ENCODE measurements at places on chromosomes 2 and 18.

DNA sequence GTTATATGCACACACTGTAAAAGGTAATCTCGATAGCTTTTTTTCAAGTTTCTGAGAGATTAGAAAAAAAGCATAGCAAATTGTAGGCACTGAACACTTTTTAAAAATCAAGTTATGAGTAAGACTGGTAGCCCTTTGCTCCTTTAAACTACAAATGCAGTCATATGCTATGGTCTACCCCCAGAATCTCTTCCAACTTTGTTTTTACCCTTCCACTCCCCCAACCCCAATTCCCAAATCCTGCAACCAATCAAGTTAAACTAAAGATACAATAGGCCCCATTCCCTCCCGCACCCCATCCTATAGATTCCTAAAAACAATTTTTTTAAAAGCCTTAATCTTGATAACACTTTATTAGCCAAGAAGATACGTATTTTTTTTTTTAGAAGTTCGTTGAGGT lies 752 bp upstream of the BAZ2B start:
- DNase-seq: no peak

- no peak for DNase-seq
These were observed 5.6 kb upstream of the GPR17 start for GRCh38 chr2:127640082-127641072.

- DNase-seq: no peak
These were observed 123.0 kb downstream of the RTN4 start for GRCh38 chr2:54927085-54927750.

GRCh38 chr2:179277429-179278196 lies 13.0 kb upstream of the SESTD1 start:
- DNase-seq: no peak

DNA sequence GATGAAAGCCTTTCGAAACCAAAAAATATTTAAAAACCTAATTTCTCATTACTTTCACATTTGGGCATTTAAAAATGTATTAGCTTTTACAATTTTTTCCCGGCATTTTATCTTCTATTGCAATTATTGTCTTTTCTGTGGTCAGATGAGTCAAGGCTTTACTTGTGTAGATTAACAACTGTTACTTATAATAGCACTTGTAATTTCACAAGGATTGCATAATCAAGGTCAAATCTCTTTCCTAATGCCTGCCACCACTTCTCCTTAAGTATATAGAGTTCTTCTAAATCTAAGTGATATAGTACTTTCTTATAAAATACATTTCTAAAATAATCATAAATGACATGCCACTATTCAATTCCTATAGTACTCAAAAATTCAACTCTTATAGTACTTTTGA lies 67.2 kb downstream of the SLC8A1 start:
- no peak for DNase-seq

- no peak for DNase-seq
These were observed 13.3 kb downstream of the CTIF start for GRCh38 chr18:48552130-48552529.

DNA sequence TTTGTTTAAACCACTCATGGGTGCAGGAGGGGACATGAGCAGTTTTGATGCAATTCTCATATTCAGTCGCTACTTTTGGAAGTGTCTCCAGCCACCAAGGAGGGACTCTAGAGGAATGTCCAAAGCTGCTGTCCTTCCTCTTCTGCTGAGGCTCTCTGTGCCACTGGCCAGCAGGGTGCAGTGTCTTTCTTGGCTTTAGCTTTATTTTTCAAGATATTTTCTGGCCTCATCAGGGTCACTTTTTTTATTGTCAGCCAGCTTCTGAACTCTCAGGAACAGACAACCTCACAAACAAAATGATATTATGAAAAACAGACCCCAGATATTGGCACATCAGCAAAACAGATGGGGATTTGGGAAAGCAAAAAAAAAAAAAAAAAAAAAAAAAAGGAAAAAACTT lies 289.3 kb upstream of the ZSWIM2 start:
- no peak for DNase-seq

DNA sequence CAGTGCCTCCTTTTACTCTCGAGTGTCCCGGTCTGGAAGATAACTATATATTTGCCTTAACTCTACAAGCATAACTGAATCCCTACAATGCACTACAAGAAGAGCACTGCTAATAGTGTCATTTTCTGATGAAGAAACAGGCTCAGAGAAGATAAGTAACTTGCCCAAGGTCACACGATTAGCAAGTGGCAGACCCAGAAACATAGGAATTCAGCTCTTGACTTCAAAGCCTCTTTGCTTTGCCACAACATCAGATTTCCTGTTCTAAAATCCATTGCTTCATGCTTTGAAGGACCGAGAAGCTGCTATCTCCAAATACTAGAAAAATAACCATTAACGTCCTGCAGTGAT lies 65.6 kb downstream of the HS1BP3 start:
- no peak for DNase-seq

- DNase-seq: no peak
These were observed 26.9 kb downstream of the GPR55 start for GRCh38 chr2:230898016-230898712.

GRCh38 chr2:44793322-44793870 lies 148.1 kb upstream of the SIX3 start:
- DNase-seq: no peak

DNA sequence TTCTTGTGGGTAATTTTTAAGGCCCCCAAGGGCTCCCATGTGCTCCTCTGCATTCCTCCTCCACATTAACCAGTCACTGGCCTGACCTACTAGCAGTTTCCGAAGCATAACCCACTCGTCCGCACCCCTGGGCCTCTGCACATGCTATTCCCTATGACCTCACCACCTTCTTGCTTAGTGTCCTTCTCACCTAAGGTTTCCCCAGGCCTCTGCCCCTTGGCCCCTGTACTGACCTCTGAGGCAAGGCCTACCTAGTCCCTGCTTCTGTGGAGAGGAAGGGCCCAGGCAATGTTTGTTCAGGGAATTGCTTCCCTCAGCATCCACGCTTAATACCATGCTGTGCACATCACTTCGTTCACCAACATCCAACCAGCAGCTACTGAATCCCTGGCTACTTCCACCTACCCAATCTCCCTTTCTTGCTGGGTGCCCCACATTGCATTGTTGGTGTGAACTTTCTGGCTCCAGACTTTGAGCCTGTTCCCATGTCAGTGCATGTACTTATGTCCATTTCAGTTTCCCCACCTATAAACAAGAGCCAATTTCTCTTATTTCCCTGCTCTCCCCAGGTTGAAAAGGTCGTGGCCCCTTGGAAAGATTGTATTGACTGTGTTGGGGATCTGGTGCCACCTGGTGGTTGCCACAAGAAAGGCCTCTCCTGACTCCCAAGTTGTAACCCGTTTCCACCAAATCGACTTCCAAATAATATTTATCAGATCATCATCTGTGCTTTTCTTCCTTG lies 19.2 kb upstream of the TMEM177 start:
- DNase-seq: peak; percentile 24

DNA sequence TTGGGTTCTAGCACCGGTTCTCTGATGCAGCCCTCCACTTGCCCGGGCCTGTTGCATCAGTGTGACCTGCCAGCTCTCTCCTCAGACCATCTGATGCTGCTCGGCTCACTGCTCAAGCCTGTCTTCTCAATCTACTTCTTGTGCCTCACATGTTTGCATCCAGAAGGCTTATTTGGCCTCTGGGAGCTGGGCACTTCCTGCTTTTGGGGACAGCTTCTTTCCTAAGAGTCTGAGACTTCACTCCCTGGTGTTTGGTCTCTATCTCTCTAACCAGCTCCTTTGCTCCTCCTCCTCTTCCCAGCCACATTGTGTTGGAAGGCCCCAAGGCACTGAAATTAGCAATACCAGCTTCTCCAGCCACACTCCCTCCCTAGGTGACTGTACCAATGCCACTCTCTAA lies 212.8 kb downstream of the CDCA7 start:
- no peak for DNase-seq

- DNase-seq: no peak
These were observed 27.2 kb upstream of the BBS5 start for GRCh38 chr2:169452080-169452479.

GRCh38 chr18:23145621-23146020 lies 10.3 kb downstream of the CABLES1 start:
- no peak for DNase-seq

DNA sequence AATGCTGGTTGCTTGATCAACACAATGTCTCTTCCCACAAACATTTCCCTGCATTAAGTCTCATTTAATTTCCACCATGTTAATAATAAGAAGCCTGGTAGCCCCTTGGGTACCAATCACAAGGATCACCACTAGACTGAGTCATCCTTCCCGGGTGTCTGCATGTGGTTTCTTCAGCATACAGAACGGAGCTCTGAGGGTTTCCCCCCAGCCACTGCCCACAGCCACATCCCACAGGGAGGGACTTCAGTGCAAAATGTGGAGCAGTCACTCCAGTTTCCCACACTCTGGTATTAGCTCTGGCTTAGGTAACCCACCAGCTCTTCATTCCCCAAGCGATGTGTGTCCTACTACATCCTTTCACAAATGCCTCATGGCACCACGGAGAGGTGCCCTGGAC lies 42.7 kb upstream of the POLE4 start:
- no peak for DNase-seq

GRCh38 chr2:112811841-112812306 lies 24.7 kb downstream of the IL1B start:
- no peak for DNase-seq

- DNase-seq: no peak
These were observed 52.8 kb downstream of the GALNT1 start for GRCh38 chr18:35634323-35634722.

- no peak for DNase-seq
These were observed 2786.5 kb downstream of the RPIA start for GRCh38 chr2:91477731-91478672.

GRCh38 chr2:38203446-38203810 lies 127.5 kb upstream of the CYP1B1 start:
- no peak for DNase-seq

- no peak for DNase-seq
These were observed 27.3 kb upstream of the NFU1 start for GRCh38 chr2:69464575-69464974.

- DNase-seq: no peak
These were observed 194.2 kb upstream of the HDAC4 start for GRCh38 chr2:239594772-239595608.

DNA sequence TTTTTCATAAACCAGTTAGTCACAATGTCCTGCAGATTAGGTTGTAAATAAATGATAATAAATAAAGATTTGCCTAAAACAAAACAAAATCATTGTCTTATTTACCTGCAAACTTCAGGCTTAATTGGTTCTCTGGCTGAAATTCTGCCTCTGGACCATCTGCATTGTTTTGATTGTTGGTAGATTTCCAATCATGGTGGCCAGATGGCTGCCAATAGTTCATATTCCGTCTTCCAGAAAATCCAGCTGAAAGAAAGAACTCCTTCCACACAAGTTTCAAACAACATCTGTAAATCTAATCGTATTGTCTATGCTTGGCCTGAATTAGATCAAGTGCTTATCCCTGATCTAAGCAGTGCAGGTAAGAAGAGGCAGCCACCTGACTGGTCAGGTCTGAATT lies 771.1 kb upstream of the ZEB2 start:
- DNase-seq: no peak

DNA sequence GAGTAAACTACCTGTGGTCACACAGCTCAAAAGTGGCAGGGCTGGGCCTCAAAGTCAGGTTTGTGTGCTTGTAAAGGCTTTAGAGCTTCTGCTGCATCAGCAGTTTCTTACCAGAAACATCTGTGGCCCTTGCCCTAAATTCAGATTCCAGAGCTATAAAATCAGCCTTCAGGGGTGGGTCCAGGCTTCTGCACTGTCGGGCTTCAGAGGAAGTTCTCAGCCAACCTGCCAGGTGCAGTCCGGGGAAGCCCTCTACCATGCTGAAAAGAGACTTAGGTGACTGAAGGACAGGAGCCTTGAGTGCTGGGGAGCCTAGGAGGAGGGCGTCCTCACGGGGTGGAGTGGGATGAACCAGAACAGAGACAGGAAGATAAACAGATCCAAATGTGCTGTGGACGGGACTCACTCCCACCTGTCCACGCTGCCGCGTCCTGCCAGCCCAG lies 69.9 kb upstream of the HS6ST1 start:
- no peak for DNase-seq

- DNase-seq: no peak
These were observed 22.8 kb upstream of the PPP4R1 start for GRCh38 chr18:9637036-9637767.

- no peak for DNase-seq
These were observed 311.9 kb upstream of the RAB6C start for GRCh38 chr2:129667577-129667976.

DNA sequence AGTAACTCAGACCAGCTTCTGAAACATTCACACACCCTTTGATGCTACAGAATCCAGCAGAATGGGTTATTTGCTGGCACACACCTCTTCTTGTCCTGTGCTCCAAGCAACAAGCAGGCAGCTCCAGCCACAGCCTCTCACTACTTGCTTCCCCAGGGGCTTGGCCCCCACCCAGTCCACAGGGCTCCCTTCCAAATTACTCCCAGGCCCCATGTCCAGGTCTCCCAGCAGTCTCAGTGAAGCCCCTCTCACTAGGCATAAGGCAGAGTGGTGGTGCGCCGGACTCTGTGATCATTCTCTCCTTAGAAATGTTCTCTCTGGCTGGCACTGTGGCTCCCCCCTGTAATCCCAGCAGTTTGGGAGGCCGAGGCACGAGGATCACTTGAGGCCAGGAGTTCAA lies 25.9 kb downstream of the ITM2C start:
- DNase-seq: no peak

GRCh38 chr2:235148201-235149170 lies 196.7 kb downstream of the SH3BP4 start:
- no peak for DNase-seq

- DNase-seq: no peak
These were observed 262.8 kb downstream of the KCNE4 start for GRCh38 chr2:223314811-223315210.

DNA sequence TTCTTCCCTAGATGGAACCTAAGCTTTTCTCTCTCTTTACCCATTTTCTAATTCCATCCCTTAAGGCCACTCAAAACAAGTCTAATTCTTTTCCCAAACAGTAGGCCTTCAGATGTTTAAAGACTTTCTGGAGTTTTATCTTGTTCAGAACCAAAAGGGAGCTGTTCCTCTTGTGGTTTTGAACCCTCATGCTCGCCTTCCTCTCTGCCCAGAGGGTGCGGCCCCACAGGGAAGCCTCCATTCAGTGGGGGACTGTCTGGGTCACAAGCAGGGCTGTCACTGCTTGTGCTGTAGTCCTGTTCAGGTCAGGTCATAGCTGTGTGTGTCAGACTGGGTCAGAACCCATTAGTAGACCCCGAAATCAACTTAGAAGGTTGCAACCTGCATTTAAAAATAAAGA lies 56.5 kb downstream of the TET3 start:
- DNase-seq: no peak

Measured in stimulated activated CD4-positive, alpha-beta T cell treated with anti-CD3 and anti-CD28 coated beads, TNF-alpha, amount 100 ng/mL, for 1 hour (primary cell).